T-helper 1 cell (primary cell): ENCODE measurements at places on chromosomes 2 and 18.

DNA sequence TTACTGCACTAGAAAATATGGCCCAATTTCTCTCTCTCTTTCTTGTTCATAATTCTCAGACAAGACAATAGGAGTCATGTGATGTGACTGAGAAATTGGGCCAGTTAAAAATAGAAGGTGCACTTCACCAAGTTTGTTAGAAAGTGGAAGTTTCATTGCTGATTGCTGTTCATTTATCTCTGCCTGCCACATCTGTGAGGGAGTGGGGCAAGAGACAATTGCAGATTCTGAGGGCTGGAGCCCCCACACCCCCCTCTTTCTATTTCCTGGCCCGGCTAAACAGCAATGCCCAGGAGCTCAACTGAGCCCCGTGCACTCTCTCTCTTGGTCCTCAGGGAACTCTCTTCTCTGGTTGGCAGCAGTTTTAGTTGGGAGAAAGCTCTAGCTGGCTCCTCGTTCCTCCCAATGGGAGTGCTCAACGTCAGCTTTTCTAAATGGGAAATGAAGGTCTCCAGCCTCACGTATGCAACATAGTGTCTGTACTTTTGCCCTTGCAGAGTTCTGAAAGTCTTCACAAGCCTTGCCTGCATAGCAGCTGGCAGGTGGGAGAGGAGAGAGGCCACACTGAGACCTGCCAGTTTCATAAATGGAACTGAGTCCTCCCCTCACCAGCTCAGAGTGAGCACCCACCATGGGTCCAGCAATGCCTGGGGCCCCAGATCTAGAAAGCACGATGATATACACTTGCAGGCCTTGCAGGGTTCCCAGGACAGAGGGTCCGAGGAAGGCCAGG is 115.7 kb downstream of the MYCN start:
- DNase-seq = no peak

- DNase-seq = no peak
These were observed 40.0 kb downstream of the IL1RL2 start for GRCh38 chr2:102226612-102227391.

GRCh38 chr2:217830061-217830460 is 172.7 kb downstream of the TNS1 start:
- DNase-seq = no peak

GRCh38 chr2:109244750-109245382 is 115.9 kb downstream of the SH3RF3 start:
- no peak for DNase-seq

DNA sequence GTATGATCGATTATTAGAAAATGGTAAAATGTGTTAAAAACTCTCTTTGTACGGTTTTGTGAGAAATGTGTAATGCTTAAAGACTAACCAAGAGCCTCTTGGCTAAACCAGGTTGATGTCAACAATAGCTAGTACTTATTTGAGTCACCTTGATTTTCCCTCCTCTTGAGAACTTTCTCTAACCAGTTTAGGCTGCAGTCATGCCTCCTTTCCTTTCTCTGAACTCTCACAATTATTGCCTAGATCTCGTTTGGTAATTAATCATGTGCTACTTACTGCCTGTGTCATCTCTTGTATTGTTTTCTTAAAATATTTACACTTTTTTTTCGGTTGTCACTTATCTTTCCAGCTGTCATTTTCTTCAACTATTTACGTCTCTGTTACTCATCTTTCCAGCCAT is 1.1 kb upstream of the EPC2 start:
- no peak for DNase-seq

DNA sequence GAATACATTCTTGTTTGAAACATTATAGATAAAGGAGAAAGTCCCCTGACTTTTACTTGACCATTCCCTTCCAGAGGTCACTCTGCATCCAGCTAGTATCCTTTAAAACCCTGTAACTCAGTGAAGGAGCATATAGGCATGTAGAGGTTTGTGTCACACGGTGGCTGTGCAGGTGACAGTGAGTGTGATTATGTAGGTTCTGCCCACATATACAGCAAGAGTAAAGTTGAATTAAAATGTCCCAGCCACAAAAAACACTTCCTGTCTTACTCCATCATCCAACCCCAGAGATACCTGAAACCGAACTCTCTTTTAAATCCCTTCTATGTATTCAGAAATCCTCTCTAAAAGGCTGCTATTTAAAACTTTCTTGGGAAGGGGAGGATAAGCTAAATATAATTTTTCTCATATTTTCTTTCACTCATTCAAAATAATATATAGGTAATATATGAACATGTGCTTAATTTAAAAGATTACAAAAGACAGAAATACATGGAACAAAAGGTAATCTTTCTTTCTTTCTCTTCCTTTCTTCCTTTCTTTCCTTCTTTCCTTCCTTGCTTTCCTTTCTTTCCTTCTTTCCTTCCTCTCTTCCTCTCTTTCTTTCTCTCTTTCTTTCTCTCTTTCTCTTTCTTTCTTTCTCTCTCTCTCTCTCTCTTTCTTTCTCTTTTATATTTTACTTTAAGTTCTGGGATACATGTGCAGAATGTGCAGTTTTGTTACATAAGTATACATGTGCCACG is 20.6 kb upstream of the ACSL3 start:
- DNase-seq = no peak

GRCh38 chr2:235493402-235493774 is 455 bp upstream of the AGAP1 start:
- DNase-seq = no peak

DNA sequence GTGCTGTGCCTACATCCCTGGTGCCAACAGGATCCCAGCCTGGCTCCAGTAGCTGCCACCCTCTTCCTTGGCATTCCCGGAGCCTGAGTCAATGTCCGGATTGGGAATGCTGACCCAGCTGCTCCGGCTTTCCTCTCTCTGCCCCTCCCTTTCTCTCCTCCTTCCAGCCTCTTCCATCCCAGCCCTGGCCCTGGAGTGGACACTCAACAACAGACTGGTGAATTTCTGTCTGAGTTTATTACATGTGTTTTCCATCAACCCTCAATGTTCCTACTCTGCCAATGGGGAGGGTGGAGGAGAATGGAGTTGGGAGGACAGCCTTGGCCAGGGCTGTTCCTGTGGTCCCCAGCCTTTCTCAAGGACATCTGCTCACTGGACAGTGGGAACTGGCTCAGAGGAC is 917 bp upstream of the PRKAG3 start:
- DNase-seq = no peak

DNA sequence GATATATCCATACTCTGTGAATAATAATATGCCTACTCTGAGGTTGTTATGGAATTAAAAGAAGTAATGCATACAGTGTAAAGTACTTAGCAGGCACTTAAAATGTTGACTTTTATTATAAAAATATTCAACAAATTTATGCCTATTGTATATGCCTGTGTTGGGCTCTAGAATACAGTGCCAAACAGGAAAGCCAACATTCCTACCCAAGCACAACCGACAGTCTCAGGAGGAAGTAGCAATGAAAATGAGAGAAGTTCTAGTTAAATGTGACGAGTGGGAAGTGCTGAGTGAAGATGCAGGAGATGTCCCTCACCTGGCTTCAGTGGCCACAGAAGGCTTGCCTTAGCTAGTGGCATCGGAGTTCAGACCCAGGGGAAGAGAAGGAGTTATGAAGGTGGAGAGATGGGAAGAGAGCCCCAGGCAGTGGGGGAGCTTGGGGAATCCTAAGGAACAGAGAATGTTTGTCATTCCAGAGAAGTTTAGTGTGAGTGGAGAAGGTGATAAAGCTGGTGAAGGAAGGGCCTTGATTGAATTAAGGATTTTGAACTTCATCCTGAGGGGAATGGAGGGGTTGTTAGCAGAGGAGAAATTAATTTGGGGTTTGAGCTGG is 105.4 kb upstream of the CNGA3 start:
- DNase-seq = no peak

- DNase-seq = no peak
These were observed 337.2 kb upstream of the SLC39A10 start for GRCh38 chr2:195319548-195320412.

- no peak for DNase-seq
These were observed 40.6 kb downstream of the MOB4 start for GRCh38 chr2:197556456-197556855.

GRCh38 chr18:13268158-13269012 is 49.8 kb downstream of the LDLRAD4 start:
- no peak for DNase-seq

DNA sequence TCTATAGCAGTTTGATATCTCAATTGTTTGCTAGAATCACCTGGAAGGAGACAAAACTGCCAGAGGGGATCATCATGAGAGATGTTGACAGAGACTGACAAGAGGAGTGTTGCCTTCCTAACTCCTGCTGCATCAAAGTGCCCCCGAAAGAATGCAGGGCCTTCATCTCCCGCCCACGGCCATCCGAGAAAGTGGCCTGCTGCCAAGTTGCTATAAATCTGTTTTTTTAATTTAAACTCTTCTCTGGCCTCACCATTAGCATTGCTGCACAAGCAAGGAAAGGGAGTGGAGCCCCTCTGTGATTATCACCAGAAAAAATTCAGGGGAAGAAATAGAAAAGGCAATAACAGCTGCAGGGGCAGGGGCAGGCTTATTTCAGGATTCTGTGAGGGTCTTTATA is 238.1 kb upstream of the EPHA4 start:
- DNase-seq = no peak

- no peak for DNase-seq
These were observed 2.0 kb downstream of the MRPL30 start for GRCh38 chr2:99183025-99183424.

DNA sequence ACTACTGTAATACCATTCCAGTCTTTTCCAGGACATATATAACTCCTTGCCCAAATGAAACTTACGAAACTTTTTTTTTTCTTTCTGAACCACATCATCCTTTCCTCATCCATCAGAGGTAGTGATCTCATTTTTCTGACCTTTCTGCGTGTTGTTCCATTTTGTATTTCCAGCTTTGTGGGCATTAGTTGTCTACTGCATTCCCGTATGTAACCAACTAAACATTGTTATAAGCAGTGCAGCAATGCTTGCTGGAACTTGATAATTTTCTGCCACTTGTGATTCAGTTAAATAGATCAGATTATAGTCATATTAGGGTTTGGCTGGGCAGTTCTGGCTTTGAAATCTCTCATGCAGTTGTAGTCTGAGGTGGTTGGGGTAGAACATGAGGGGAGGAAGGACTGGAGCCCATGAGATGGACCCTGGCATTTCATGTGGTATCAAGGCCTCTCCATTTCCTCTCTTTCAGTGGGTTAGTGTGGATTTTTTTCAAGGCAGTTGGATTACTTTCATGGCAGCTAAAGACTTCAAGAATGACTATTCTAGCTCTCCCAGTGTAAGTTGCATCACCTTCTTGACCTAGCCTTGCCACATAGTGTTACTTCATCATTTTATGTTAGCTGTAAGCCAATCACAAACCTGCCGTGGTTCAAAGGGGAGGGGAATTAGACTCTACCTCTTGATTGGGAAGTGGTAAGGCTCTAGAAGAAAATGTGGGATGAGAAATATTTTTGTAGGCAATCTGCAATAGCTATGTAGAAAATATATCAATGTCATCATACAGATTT is 80.5 kb downstream of the EHBP1 start:
- DNase-seq = no peak

GRCh38 chr2:100891906-100892642 is 72.1 kb downstream of the NPAS2 start:
- no peak for DNase-seq

DNA sequence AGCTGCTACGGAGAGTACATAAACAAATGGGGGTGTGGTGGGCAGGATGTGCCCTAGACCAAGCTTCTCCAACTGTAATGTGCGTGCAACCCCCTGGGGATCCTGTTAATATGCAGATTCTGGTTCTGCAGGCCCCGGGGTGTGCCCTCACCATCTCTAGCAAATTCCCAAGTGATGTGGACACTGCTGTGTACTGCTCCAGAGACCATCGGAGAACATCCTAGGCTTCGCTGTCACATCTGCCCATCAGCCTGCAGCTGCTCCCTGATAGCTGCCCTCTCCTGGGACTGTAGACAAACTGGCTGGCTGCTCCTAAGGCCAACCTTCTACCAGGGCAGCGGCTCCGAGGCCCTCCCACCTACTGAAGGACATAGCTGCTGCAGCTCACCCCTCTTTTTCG is 3.2 kb downstream of the HS1BP3 start:
- DNase-seq = no peak

- no peak for DNase-seq
These were observed 86.6 kb downstream of the PTH2R start for GRCh38 chr2:208493186-208493585.

DNA sequence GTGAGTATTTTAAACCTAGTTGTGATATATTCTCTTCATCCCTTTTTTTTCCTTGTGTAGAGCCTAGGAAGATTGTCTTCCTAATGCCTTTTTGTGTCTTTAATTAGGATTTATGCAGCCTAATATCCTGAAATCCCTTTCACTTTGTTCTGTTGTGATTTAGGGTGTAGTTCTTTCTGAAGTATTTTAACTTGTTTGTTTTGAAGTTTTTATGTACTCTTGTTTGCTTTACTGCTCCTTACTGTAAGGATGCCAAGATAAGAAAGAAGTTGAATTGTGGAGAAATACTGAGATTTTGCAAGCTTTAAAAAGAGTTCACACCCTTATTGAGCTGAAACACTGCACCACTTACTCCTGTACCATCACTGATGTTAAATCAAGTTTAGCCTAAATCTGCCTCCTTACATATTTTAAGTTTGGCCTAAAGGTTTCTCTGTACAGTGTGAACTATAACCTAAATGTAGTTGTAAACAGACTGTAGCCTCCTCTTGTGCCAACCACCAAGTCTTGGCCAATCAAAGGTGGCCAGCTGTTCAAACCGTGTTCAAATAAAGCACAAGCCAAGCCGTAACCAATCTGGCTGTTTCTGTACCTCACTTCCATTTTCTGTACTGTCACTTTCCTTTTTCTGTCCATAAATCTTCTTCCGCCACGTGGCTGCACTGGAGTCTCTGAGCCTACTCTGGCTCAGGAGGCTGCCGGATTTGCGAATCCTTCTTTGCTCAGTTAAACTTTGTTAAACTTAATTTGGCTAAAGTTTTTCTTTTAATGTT is 17.7 kb upstream of the ACOXL start:
- DNase-seq = no peak

- no peak for DNase-seq
These were observed 135.7 kb downstream of the EVA1A start for GRCh38 chr2:75424936-75425619.

DNA sequence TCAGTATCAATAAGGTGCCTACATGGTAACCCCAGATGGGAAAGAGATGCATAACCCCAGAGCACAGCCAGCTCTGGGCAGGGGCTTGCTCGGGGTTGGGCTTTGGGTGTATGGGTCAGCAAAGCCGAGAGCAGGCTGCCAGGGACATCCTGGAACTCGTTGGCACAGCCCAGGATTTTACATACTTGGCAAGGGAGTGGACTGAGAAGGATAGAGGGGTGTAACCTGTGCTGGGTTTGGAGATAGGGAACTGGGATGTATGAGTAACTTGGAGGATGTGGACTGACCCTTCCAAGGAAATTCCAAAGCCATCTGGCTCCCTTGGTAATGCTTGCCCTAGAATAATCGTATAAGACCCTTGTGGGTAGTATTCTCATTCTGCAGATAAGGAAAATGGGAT is 44.2 kb downstream of the GPR39 start:
- no peak for DNase-seq

DNA sequence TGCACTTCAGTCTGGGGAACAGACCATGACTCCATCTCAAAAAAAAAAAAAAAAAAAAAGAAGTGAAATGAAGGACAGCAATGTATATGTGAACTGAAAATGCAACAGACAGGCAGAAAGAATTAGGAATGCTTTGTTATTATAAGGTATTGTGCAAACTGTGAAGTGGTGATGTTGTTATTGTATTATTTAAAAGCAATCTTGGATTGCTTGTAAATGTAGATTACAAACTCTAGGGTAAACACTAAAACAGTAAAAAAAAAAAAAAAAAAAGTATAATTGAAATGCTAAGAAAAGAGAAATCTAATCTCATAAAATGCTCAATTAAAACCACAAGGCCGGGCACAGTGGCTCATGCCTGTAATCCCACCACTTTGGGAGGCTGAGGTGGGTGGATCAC is 25.3 kb downstream of the DYM start:
- DNase-seq = no peak
